GM12891 (cell line): ENCODE measurements at places on chromosomes 11 and 22.

- no peak for DNase-seq
Observed at GRCh38 chr22:49179886-49180682, 647.6 kb downstream of the BRD1 start.

DNA sequence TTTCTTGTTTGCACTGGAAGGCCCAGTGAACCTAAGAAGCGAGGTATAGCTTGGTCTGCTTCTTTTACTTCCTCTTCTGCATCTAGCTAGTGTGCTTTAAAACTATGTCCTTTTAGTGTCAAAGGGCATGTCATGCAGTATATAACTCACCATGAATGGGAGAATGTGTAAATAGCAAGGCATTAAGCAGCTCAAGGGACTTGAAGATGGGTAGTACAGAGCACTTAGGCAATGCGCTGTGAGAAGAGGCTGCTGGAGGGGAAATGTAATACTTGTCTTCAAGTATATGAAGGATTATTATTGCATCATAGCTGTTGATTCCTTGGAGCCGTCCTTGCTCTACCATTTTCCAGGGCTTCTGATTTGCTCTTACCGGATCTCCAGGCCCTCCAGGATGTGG, 7.6 kb downstream of the MAML2 start:
- DNase-seq: no peak

GRCh38 chr11:77092382-77092781, 10.3 kb upstream of the OMP start:
- DNase-seq: no peak

GRCh38 chr11:76778874-76779273, 4.3 kb upstream of the TSKU start:
- DNase-seq: no peak

DNA sequence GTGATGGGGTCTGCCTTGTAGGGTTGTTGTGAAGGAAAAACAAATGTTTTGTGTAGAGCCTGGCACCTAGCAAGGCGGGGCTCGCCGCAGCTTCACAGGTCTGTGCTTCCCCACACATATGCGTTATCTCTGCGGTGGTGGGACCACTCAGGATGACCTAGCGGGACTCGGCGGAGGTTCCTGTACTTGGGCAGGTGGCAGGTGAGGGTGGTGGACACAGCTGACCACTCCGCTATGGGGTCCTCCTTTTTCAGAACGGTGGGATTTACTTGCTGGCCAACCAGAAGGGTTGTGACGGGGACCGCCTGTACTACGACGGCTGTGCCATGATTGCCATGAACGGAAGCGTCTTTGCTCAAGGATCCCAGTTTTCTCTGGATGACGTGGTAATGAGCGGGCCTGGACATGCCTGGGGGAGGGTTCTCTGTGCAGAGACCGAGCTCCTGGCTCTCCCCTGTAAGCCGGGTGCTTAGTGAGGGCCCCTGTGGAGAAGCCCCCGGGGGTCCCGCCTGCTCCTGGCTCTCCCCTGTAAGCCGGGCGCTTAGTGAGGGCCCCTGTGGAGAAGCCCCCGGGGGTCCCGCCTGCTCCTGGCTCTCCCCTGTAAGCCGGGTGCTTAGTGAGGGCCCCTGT, 21.3 kb downstream of the NADSYN1 start:
- DNase-seq: no peak

DNA sequence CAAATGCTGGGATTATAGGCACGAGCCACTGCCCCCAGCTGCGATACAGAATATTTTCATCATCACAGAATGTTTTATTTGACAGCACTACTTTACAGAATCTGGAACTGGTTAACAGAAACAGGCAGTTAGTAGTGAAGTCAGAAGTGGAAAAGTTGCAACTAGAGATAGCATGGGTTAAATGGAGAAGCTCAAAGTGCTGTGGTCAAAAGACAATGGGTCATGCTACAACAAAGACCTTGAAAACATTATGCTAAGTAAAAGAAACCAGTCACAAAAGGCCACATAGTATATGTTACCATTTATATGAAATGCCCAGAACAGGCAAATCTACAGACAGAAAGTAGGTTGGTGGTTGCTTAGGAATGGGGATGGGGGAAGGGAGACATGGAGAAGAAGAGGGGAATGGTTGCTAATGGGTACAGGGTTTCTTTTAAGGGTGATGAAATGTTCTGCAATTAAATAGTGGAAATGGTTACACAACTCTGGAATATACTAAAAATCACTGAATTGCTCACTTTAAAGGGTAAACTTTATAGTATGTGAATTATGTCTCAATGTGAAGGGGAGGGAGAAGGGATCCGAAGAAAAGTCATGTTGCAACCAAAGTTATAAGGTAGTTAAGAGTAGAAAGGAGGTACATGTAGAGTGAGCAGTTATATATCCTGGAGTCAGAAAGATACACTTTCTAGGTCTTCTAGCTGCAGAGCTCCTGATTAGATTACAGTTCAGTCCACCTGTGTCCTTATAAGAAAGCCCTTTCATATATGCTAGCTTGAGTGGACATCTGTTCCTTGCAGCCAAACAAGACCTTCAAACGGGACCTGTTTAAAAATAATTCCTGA, 46.3 kb upstream of the RAPSN start:
- DNase-seq: no peak

GRCh38 chr11:114058871-114059277, 637 bp upstream of the ZBTB16 start:
- DNase-seq: no peak

GRCh38 chr22:19358195-19358594, 66.7 kb upstream of the CLTCL1 start:
- no peak for DNase-seq

- DNase-seq: no peak
Observed at GRCh38 chr22:25569361-25569760, 4.9 kb downstream of the GRK3 start.

GRCh38 chr11:63888170-63889086, 28.5 kb downstream of the RCOR2 start:
- DNase-seq: peak; percentile 74

DNA sequence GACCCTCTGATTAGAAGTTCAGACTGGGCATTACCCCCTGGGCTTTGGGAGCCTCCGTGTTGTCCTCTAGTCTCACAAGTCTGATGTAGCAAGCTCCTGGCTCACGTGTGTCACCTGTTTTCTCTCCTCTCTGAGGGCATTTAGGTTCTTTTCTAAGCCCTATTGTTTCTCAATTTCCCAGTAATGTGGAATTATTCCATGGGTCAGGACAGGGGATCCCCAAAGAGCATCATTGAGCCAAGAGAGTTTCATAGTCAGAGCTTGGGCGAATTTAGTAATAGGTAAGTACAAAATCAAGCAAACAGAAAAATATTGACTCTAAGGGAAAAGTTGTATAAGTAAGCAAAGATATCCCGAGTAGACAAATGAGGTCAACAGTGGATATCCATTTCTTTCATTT, 57.3 kb downstream of the PPP6R2 start:
- DNase-seq: no peak

GRCh38 chr11:15967166-15967565, 389.2 kb downstream of the SOX6 start:
- no peak for DNase-seq

GRCh38 chr11:4672470-4672869, 25.2 kb downstream of the OR51E2 start:
- no peak for DNase-seq

- DNase-seq: no peak
Observed at GRCh38 chr11:11987503-11988022, 20.9 kb downstream of the DKK3 start.

DNA sequence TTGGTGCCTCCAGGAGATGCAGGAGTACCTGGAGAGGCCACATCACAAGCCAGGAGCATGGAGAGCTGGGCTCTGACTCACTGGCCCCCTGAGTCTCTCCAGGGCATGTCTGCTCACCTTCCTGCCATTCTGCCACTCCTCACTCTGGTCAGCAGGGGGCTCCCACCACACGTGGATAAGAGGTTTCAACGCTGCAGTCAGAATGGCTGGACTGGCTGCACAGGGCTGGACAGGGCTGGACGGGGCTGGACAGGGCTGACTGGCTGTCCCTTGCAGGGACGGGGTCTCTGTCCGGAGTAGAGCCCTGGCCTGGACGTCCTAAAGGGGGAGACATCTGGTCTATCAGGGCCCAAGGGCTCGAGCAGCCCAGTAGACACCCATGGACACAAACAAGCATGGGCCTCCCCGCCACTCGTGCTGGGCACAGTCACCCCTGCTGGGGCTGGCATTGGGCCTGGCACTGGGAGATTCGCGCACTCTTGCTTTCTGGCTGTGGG, 34.6 kb downstream of the CYTH4 start:
- DNase-seq: peak; percentile 88
